Lower leg skin (tissue), 4 donors: ENCODE measurements at places on chromosomes 13 and 19. TPM values are rescaled to one million over a fixed set of nuclear protein-coding genes. Genes with fewer than 3 reads are reported as not detected.

- DNase-seq: peak; percentile 59
These were observed 466.7 kb downstream of the TSHZ3 start for GRCh38 chr19:30882411-30883005.

- no peak for DNase-seq
These were observed 2.8 kb upstream of the CRYL1 start for GRCh38 chr13:20528452-20528851.

GRCh38 chr19:51142119-51142518 is at the start of gene SIGLEC7:
Gene SIGLEC7 (plus strand): TSS chr19:51142301. CDS start chr19:51142370, 69 bp downstream.
- no peak for DNase-seq

DNA sequence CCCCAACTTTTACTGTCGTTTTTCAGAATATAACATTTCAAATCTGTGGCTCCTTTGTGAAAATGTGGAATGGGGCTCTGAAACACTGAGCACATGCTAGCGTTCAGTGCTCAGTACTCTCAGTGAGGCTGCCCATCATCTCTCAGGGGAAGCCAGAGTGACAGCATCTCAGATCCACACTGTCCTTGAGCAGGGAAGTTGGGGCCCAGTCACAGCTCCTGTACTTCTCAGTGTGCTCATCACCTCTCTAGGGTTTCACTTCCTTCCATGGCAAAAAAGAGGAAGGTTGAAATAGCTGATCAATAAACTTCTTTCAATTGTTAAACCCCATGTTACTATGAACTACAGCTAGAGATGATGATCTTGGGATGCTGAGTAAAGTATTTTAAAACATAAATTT is 565.9 kb upstream of the SPRY2 start:
- no peak for DNase-seq

GRCh38 chr19:50292216-50292827 is 36.9 kb downstream of the KCNC3 start:
- DNase-seq: no peak

- DNase-seq: no peak
These were observed 1117.2 kb upstream of the SPRY2 start for GRCh38 chr13:81458170-81458569.

GRCh38 chr13:32408296-32409000 is 19.5 kb downstream of the N4BP2L1 start:
- no peak for DNase-seq

DNA sequence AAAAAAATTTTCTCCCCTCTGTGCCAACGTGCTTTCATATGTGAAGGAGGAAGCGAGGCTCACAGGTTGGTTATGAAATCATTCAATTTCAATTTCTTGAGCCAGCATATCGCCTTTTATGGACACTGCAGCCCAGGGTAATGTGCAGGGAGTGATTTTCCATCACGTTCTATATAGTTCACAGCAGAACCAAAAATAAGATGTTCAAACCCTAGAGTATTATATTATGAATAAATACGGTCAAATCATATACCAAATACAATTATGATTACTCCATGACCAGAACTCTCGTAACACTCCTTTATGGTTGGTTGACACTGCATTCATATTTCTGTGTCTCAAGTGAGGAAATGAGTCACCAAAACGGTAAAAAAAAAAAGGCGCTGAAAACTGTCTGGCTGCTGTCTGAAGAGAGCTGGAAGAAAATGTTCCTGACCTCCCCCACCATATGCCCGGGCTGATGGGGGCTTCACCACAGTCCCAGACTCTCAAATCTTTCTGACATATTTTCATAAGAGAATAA is 75.8 kb upstream of the UBAC2 start:
- no peak for DNase-seq

- no peak for DNase-seq
These were observed 84.0 kb downstream of the LACC1 start for GRCh38 chr13:43963726-43964125.

- no peak for DNase-seq
These were observed 192.5 kb downstream of the NDFIP2 start for GRCh38 chr13:79673310-79673992.

DNA sequence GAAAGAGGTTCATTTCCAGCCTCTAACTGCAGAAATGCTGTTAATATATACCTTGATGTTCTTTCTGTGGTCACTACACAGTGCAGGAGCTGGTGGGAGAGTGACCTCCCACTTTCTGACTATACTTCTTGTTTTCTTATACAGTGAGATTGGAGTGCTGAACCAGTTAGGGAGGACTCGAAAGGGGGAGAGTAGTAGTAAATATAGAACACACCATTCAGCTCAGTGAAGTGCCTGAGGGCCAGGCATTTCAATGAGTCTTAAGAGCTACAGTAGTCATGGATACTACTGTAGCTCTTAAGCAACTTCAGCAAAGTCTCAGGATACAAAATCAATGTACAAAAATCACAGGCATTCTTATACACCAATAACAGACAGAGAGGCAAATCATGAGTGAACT is 372.9 kb downstream of the MTUS2 start:
- no peak for DNase-seq

DNA sequence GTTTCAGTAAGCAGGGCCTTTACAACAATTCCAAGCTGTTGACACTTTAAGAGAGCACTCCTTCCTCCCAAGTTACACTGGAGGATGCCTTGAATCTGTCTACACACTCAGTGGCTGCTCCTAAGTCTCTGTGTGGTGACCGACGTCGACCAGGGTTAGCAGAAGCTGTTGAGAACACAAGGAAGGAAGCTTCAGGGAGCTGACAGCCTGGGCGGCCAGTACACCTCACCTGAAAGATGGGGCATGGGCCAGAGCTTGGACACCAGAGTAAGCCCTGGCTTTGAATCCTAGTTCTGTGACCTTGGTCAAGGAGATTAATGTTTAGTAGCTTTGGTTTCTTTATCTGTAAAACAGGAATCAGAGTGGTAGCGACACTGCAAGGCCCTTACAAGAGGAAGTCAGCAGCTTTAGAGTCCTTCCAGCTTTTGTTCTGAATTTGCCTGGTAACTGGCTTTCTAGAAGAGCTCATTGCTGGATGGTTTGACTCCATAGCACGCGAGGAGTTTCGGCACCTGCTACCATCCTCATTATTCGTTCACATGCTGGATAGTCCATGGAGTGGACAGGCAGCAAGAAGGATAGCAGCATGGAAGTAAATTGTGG is 214.2 kb downstream of the FGF9 start:
- peak; percentile 76 for DNase-seq

DNA sequence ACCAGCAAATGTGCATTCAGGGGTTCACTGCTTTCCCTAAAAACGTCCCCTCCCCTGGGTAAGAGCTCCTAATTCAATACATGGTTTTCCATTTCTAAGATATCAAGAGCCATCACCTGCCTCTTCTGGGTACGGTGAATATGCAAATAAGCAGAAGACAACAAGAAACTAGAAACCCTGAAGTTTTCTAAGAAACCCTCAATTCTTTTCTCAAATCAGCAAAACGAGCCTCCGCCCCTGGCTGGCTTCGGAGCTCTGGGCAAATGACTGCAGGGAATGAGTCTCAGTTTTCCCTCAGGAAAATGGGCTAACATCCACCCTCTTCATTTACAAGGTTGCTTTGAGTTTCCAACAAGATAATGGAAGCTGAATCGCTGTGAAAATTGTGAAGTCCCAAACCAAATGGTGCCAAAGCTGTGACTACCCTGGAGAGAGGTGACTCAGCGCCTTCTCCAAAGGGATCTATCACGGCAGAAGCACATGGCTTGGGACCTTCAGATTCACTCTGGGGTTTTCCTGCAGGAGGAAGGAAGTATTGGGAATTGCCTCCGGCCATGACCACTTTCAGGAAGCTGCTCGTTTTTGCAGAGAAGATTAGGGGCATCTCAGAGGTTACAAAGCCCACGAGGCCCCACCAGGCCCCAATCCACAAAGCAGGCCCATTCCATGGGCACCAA is 26.6 kb downstream of the KLF2 start:
- no peak for DNase-seq

GRCh38 chr19:48745208-48745995 is 1.3 kb downstream of the IZUMO1 start:
- no peak for DNase-seq

GRCh38 chr13:80458543-80458942 is 117.6 kb upstream of the SPRY2 start:
- DNase-seq: no peak

DNA sequence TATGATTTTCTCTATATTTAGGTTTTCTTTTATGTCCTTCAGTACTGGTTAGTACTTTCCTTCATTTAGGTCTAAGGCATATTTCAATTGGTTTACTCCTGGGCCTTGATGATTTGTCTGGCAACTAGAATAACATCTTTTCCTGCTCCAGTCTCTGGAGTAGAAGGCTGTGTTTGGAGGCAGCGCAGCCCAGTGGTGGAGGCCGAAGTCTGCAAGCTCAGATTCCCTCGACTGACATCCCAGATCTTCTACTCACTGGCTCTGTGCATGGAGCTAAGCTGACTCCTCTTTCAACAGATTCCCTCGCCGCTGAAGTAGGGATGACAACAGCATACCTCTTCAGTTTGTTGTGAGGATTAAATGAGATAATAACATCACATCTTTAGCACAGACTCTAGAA is 141.0 kb downstream of the RAP2A start:
- no peak for DNase-seq

GRCh38 chr19:12042893-12043292 is 7.4 kb upstream of the ZNF433 start:
- DNase-seq: no peak

DNA sequence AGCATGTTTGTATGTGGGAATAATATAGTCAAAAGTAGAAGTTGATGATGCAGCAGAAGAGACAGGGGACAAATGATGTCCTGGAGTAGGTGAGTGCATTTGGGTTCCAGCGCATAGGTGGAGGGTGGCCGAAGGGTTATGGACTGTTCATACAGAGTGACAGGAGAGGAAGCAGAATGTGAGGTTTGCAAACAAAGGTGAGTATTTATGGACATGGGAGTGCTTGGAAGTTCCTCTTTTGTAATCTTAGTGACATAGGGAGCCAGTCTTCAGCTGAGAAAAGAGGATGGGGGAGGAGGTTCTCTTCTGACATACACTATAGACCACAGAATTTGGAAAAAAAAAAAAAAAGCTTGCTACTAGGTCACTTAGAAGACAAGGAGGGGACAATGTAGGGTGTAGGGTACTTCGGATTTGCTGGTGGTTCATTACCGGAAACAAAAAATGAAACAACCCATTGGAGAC is 331.6 kb downstream of the DLEU7 start:
- DNase-seq: no peak

- DNase-seq: no peak
These were observed 4.3 kb downstream of the RNU6-9 start for GRCh38 chr19:897442-898039.

- no peak for DNase-seq
These were observed 100.2 kb downstream of the ZIC5 start for GRCh38 chr13:99871249-99871898.

- DNase-seq: no peak
These were observed 135.2 kb downstream of the PTPRS start for GRCh38 chr19:5205381-5205780.

DNA sequence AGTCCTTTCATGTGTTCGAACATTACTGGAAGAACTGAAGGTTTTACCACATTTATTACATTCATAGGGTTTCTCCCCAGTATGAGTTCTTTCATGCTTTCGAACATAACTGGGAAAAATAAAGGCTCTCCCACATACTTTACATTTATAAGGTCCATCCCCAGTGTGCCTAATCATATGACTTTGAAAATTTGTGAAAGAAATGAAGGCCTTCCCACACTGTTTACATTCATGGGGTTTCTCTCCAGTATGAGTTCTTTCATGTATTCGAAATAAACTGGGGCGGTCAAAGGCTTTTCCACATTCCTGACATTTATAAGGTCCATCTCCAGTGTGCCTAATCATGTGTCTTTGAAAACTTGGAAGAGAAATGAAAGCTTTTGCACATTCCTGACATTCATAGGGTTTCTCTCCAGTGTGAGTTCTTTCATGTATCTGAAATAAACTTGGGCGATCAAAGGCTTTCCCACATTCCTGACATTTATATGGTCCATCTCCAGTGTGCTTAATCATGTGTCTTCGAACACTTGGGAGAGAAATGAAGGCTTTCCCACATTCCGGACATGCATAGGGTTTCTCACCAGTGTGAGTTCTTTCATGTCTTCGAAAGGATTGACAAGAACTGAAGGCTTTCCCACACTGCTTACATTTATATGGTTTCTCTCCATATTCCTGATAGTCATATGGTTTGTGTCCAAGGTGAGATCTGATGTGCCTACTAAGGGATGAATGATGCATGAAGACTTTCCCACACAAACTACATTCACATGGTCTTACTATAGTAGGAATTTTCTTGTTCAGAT is 24.0 kb downstream of the ZNF564 start:
- DNase-seq: no peak

DNA sequence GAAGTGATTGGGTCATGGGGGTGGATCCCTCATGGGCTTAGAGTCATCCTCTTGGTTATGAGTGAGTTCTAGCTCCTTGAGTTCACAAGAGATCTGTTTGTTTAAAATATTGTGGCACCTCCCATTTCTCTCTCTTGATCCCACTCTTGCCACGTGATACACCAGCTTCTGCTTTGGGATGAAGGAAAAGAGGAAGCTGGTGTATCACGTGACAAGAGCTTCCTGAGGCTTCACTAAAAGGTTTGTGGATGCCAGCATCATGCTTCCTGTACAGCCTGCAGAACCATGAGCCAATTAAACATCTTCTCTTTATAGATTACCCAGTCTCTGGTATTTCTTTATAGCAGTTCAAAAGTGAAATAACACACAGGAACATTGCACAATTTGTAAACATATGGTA is 352.5 kb upstream of the ATXN8OS start:
- no peak for DNase-seq

DNA sequence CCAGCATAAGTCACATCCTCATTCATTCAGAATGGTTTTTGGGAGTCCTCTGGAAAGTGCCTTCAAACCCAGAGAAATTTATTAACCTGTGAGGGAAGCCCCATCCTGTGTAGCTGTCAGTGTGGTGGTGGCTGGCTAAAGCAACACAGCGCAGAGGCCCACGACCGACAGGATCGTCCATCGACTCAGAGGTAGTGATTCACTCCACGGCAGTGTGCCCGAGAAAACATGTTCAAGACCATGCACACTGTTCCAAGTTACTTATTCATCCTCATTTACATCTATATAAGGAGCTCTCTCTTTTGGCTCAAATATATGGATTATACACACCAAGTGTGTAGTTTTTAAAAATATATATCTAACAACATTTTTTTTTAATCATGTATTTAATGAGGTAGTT is 96.3 kb upstream of the SLC15A1 start:
- DNase-seq: no peak

- no peak for DNase-seq
These were observed 49.8 kb upstream of the GTF3A start for GRCh38 chr13:27374650-27375049.

GRCh38 chr13:77325371-77325980 is 1.4 kb downstream of the MYCBP2 start:
- no peak for DNase-seq

Gene PGLYRP2
- total RNA-seq: 0.80 TPM

Gene FUT3
- total RNA-seq: 3.8 TPM

Gene CACNG6
- not detected for total RNA-seq

Gene ZFR2
- not detected for total RNA-seq

Gene ZNF283
- total RNA-seq: 4.3 TPM

Gene MAG
- not detected for total RNA-seq

Gene OR10H1
- total RNA-seq: not detected

Gene NXNL1
- not detected for total RNA-seq
